ENCODE measurements at places on chromosomes 5 and 9.

- no peak for DNase-seq
Observed at GRCh38 chr5:97365918-97366317, 182.9 kb upstream of the RIOK2 start.

DNA sequence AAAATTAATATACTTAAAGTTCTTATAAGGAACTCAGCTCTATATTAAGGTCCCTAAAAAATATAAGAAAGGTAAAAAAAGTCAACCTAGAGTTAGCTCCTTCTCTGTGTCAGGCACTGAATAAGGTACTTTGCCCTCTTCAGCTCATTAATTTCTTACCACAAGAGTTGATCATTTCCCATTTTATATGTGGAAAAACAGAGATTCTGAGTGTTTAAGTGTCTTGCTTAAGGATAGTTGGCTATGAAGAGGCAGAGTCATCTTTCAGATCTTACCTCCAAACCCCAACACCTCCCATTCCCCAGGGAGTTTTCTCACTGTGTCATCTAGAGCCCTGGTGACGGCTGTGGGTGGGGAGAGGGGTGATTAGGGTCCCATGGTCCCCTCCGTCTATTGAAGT lies 40.6 kb downstream of the INSYN2B start:
- DNase-seq, result no peak

- no peak for DNase-seq
Observed at GRCh38 chr5:1871441-1871840, 11.3 kb downstream of the IRX4 start.

DNA sequence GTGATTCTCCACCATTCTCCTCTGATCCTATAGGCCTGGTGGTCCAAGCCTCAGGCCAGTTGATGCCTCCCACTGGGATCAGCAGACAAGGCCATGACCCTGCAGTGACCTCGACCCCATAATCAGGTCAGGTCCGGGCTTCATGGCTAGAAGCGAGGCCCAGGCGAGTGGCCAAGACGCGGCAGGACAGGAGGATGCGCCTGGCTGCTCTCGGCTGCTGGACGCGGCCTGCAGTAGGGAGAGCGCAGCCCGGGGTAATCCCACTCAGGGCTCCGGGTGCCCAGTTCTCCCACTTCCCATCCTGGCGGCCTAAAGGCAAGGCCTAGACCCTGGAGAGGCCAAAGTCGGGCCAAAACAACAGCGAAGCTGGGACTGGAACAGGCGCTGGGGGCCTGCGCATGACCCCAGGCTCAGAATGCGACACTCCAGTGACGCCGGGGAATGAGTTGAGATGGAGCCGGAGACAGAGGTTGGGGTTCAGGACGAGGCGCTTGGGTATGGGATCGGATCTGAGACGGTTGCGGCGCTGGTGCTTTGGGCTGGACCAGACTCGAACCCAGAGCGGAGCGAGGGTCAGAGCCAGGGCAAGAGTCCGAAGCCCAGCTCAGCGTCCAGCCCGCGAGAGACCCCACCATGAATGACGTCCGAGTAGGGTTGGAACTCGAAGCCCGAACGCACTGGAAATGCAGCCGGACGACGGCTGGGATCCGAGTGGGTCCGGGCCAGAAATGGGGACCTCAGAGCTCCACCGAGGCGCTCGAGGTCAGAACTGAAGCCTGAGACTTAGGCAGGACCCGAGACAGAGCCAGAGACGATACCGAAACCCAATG lies 3.2 kb downstream of the LHX6 start:
- DNase-seq, result no peak

Data from SW 1271 (cell line).